ENCODE measurements at places on chromosomes 6 and 20. TPM values are rescaled to one million over a fixed set of nuclear protein-coding genes. Genes with fewer than 3 reads are reported as not detected.

The TINAG gene
- not detected for total RNA-seq

DNA sequence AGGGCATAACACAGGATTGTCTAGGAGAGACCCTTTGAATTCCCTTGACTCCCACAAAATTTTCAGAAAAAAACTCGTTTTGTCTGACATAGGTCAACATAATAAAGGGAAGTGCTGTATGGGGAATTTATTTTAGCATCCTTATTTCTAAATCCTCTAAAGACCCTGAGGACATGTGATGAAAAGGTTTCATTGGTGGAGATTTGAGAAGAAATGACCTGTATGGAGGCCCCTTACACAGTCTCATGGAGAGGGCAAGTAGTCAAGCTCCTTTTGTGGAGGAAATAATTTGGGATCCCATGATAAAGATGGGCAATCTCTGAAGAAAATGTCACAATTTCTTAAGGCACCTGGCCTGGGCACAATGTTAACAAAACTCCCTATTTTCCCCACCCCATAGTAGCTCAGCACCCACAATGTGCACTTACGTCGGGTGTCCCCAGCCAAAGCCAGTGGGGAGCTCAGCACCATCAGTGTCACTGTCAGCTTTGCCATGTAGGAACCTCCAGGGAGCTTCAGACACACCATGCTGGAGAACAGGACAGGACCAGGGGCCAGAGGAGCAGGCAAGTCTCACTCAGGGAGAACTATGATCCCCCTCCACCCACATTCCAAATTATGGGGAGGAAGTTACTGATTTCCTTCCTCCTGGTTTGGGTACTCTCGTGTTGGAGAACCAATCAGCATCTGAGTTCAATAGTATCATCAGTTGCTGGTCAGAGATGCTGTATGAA is at the start of gene HLA-DRB5:
HLA-DRB5 (minus strand) TSS at position 591 of the 734 bp plus-strand sequence; CDS start at position 528, 63 bp downstream.
- DNase-seq = no peak

The IL20RA gene
- 1.7 TPM for total RNA-seq

- DNase-seq = no peak
These were observed 89.2 kb downstream of the DNAH8 start for GRCh38 chr6:38804358-38804757.

Measured in foreskin keratinocyte (primary cell).